ENCODE measurements at places on chromosomes 12 and 14. TPM values are rescaled to one million over a fixed set of nuclear protein-coding genes. Genes with fewer than 3 reads are reported as not detected.

Gene SDR39U1
- 34.1 TPM for total RNA-seq

- DNase-seq: no peak
- no peak overlapping the region for H3K4me3 ChIP-seq
- no peaks in the 10 kb centered on the region for H3K27me3 ChIP-seq
- H3K4me1 ChIP-seq: no peaks in the 10 kb centered on the region
These were observed 24.0 kb downstream of the SYT1 start for GRCh38 chr12:78888568-78888967.

GRCh38 chr14:52694761-52695480 is 437 bp downstream of the ERO1A start:
- DNase-seq: peak; percentile 49
- no peaks in the 10 kb centered on the region for H3K27me3 ChIP-seq
- no peaks in the 10 kb centered on the region for H3K36me3 ChIP-seq
- H3K4me3 ChIP-seq: peak overlapping the region; percentile 82
- peak overlapping the region; percentile 98 for H3K27ac ChIP-seq

Gene SMIM41
- total RNA-seq: not detected

DNA sequence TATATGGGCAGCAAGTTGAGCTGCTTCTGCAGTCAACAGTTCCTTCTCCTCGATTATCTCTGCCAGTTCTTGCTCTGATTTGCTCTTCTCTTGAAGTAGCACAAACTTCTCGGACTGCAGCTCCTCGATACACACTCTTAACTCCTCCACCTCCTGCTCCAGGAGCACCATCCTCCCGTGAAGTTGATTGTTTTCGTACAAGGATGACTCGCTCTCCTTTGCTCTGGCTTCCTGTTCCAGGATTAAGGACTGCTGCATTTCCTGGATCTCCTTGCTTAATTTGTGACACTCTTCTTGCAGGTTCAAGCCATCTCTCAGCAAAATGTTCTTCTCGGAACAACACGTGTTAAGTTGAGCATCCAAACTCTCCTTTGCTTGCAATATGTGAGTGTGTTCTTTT is 56.2 kb upstream of the VPS33A start:
- no peak overlapping the region for H3K27ac ChIP-seq
- H3K4me3 ChIP-seq: no peak overlapping the region
- no peaks in the 10 kb centered on the region for H3K4me1 ChIP-seq
- no peaks in the 10 kb centered on the region for H3K27me3 ChIP-seq
- no peaks in the 10 kb centered on the region for H3K36me3 ChIP-seq

GRCh38 chr12:47591361-47591791 is 114.5 kb downstream of the RPAP3 start:
- DNase-seq: peak; percentile 11
- no peaks in the 10 kb centered on the region for H3K36me3 ChIP-seq
- no peaks in the 10 kb centered on the region for H3K27me3 ChIP-seq
- no peak overlapping the region for H3K4me3 ChIP-seq
- H3K4me1 ChIP-seq: no peaks in the 10 kb centered on the region
- peak overlapping the region; percentile 61 for H3K27ac ChIP-seq

All from hepatocyte (in vitro differentiated cells).